Astrocyte (in vitro differentiated cells and primary cell): ENCODE measurements at places on chromosomes 6 and 20. TPM values are rescaled to one million over a fixed set of nuclear protein-coding genes. Genes with fewer than 3 reads are reported as not detected.

DNA sequence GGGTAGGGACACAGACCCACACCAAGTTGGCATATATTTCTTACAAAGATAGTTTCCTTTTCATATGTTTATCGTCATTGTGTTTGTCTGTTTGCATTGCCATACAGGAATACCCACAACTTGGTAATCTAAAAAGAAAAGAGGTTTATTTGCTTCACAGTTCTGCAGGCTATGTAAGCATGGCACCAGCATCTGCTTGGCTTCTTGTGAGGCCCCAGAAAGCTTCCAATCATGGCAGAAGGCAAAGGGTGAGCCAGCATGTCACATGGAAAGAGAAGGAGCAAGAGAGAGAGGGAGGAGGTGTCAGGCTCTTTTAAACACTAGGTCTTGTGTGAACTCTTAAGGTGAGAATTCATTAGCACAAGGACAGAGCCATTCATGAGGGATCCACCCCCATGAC is 52.5 kb downstream of the CCN2 start:
- no peak for DNase-seq

The CCDC170 gene
- 0.10 and 0.14 TPM in 2 replicates for total RNA-seq

DNA sequence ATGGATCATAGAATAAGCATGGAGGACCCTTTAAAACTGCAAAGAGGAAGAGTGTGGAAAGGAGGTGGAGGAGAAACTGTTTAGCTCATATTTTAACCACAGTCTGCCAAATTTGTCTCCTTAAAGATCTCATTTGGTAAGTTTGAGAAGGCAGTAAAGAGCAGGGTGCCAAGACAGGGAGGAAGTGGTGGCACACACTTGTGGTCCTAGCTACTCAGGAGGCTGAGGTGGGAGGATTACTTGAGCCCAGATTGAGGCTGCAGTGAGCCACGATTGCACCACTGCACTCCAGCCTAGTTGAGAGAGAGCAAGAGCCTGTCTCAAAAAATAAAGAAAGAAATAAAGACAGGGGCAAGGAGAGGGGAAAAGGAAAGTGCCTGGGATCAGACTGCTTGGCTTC is 16.8 kb upstream of the DCBLD1 start:
- no peak for DNase-seq

DNA sequence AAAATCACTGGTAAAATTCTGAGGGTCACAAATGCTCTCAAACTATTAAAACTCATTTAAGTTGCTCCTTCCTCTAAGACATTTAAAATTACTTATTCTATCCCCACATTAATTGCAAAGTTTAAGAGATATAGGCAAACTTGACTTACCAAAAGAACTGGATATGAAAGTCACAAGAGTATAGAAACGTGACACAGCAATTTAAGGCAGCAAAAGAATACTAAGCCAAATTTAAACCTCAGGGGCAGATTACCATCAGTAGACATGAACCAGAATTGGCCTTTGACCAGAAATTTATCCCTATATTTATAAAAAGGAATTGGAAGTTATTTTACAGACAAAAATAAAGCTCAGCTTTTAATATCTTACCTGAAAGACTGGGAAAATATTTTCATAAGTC is 56.0 kb downstream of the MAP3K7 start:
- DNase-seq = no peak

DNA sequence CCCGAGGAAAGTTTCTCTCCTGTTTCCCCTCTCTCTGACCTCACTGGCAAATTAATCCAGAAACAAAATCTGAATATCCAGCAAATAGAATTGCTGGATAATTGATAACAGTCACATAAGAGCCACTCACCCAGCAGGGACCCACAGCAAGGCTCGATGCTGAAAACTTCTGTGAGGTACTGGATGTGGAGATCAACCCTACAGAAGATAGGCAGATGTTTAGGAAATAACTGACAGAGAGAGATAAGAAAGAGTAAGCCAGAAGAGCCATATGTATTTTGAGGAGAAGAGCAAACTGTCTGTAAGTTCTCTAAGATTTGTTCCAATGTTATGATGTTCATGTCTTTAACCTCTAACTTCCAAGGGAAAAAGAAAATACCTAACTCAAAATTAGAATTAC is 59.7 kb downstream of the PKHD1 start:
- no peak for DNase-seq

The MDN1 gene
- total RNA-seq = 34.8 and 35.7 TPM in 2 replicates

The IL17A gene
- total RNA-seq = not detected in 2 replicates

DNA sequence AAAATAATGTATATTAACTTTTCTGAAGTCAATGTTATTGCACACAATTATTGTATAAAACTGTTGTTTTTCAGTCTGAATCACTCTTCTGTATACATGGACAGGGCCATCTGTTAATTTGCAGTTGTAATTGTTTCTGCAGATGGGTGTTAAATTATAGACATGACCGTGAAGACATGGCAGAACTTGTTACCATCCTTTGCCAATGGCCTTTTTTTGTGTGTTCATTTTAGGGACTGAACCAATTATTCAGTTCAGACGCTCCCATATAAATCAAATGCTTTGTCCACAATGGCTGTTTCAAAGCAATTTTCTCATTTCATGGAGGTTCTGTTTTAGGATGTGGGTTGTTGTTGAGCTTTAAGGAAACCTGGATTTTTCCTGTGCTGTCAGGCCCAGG is 533.7 kb downstream of the DOK5 start:
- DNase-seq = no peak

- DNase-seq = no peak
Measured at GRCh38 chr6:108120311-108120710, 45.5 kb upstream of the NR2E1 start.

- no peak for DNase-seq
Measured at GRCh38 chr6:45947807-45948206, 67.9 kb downstream of the CLIC5 start.

The ZNF292 gene
- total RNA-seq = 26.7 and 31.5 TPM in 2 replicates

GRCh38 chr6:138586638-138587037 is 87.3 kb upstream of the NHSL1 start:
- no peak for DNase-seq

The IPCEF1 gene
- 0.16 and 0.24 TPM in 2 replicates for total RNA-seq

The HEY2 gene
- total RNA-seq = 1.0 and 2.4 TPM in 2 replicates

DNA sequence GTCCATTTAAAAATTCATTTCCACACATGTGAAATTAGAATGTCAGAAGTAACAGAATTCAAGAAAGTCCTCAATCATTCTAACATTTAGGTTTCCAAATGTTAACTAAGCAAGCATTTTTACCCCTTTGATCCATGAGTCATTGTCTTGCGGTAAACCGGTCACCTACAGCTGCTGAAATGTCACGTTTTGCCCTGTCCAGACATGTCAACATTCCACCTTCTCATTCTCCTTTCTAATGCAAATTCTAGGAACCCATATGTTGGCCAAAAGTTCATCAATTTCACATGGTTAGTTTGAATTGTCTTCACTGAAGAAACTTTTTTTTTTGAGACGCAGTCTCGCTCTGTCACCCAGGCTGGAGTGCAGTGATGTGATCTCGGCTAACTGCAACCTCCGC is 117.2 kb downstream of the IPCEF1 start:
- no peak for DNase-seq

- DNase-seq = peak; percentile 88
Measured at GRCh38 chr6:30876039-30876730, 8.1 kb upstream of the DDR1 start.

DNA sequence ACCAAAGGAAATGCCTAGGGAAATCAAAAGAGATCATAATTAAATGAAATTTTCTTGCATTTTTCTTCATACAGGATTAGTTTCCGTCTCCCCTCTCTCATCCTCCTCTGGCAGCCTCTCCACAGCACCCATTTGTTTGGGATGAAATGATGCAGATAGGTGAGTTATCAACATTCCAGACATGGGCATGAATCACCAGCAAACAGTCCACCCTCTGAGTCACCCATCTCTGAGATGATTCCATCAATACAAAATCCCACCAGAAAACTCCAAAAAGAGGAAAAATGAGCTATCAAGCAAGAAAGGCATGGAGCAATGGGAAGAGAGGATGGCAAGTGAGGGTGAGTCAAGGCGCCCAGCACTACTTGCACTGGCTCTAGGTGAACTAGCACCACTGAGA is 11.4 kb downstream of the MC3R start:
- no peak for DNase-seq

DNA sequence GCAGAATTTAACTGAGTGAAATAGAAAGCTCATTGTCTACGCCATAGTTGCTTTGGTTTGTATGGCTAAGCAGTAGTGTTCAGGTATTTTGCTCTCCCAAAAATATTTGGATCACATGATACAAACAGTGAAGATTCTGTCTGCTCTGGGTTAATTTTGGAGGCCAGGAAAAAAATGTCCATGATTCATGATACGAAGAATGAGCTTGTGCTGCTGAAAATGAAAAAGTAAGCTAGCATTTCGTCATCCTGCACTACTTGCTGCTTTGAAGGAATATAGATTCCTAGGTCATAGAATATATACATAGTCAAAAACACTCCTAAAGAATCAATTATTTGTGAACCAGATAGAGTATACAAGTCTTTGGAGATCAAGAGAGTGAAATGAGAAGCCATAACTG is 8.3 kb downstream of the WRNIP1 start:
- DNase-seq = no peak

DNA sequence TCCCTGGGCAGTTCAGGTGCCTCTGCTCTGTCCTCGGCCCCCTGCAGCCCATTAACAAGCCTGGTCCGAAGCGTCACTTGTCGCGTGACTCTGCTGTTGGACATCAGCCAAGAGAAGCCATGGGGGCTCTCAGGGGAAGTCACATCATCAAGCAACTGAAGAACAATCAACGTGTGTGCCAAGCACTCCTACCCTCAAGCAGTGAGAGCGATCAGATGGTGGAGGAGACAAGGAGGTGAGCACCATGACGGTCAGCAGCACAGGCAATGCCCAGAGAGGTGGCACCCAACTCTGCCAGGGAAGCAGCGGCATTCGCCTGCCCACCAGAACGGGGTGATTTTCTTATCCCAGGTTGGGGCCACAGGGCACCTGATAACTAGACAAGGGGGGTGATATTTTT is 132.7 kb downstream of the AGPAT4 start:
- DNase-seq = no peak

The CNKSR3 gene
- 11.1 and 12.5 TPM in 2 replicates for total RNA-seq

DNA sequence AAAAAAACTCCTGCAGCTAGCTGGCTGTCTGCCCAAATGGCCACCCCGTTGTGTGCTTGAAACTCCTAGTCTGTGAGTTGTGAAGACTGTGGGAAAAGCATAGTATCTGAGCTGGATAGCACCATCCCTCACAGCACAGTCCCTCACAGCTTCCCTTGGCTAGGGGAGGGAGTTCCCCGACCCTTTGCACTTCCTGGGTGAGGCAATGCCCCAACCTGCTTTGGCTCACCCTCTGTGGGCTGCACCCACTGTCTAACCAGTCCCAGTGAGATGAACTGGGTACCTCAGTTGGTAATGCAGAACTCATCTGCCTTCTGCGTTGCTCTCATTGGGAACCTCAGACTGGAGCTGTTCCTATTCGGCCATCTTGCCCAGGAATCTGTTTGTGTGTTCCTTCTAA is 260.6 kb upstream of the STXBP5 start:
- DNase-seq = no peak

- no peak for DNase-seq
Measured at GRCh38 chr20:47684306-47685080, 100.8 kb downstream of the SULF2 start.

The GPX5 gene
- 4.3 and 6.6 TPM in 2 replicates for total RNA-seq

DNA sequence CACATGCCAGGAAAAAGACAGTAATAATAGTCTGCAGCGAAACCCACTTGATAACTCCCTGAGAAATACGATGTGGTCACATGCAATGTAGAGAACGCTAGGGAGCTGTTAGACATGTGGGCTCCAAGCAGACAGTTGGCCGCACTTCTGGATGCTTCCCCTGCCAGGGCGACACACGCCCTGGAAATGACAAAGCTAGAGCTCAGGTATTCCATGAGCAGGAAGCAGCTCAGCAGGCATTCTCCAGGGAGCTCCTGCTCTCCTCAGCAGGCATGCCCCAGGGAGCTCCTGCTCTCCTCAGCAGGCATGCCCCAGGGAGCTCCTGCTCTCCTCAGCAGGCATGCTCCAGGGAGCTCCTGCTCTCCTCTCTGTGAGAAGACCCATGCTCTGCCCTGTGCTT is 52.4 kb upstream of the NXT1 start:
- no peak for DNase-seq

GRCh38 chr6:43972179-43972912 is 154.9 kb downstream of the MRPL14 start:
- no peak for DNase-seq

GRCh38 chr20:53738039-53738944 is 144.7 kb upstream of the ZNF217 start:
- DNase-seq = peak; percentile 86

GRCh38 chr6:165641672-165642156 is 21.3 kb downstream of the PDE10A start:
- DNase-seq = no peak

The OLIG3 gene
- total RNA-seq = 0.14 TPM in 1 of 2 replicates, not detected in the other

DNA sequence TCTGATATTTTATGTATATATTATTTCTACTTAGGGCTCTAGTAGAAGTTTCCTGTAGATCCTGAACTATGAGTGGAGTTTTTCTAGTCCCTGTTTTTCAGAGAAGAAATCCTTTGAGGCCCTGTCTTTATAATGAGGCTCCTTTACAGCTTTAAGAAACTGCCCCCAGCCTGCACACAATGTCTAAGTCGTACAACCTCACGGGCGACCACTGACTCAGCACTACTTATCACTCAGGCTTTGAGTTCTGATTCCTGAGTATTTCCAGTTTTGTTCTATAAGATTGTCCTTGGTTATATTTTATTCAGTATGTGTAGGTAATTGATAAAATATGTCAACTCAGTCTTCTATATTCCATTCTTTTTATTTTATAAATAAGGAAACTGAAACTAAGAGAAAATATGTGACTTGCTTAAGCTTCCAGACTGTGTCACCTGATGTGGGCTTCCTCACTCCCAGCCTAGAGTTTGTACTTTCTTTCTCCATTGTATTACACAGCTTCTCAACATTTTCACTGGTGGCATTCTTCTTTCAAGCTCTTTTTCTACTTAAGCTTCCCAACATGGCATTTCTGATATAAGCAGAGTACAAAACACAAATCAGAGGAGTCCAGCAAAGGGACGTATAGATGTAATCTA is 167.0 kb downstream of the TBX18 start:
- DNase-seq = no peak

DNA sequence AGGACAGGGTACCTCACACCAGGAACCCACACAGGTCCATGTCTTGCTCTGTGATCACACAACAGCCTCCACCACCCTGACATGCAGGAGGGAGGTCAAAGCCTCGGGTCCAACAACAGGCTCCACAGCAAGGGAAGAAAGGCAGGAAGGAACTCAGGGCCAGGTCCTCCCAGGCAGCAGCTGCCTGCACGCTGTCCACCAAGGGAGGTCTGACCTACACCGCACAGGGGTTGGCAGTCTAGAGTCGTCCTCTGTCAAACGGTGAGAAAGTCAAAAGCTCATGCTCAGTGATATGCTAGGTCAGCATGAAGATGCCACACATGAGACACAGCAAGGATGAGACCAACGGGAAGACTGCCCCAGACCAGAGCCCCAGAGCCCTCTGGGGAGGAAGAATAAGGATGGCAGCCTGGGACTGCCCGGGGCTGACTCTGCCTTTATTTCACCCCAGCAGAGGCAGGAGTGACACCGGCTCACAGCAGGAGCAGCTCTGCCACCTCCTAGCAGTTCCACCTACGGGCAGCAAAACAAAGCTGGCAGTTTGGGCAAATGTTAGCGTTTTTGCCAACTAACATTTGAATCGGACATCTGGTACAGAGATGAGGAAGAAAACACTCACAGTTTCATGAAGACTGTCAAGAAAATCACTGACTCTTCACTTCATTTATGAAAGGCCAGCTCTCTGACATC is 8.5 kb downstream of the GMEB2 start:
- no peak for DNase-seq

The TRIM31 gene
- not detected in 2 replicates for total RNA-seq

The CCM2L gene
- 0.11 TPM in 1 of 2 replicates, not detected in the other for total RNA-seq

GRCh38 chr6:1494671-1495070 is 105.3 kb downstream of the FOXF2 start:
- no peak for DNase-seq

The TXNDC5 gene
- total RNA-seq = 193 and 202 TPM in 2 replicates
